ENCODE measurements at places on chromosomes 2 and 18. TPM values are rescaled to one million over a fixed set of nuclear protein-coding genes. Genes with fewer than 3 reads are reported as not detected.

GRCh38 chr2:55045780-55046179 is 4.5 kb downstream of the RTN4 start:
- no peak for DNase-seq

GRCh38 chr18:11468617-11469016 is 140.8 kb upstream of the SLC35G4 start:
- no peak for DNase-seq

ZFP36L2 gene
- polyA plus RNA-seq = 737 TPM

DNA sequence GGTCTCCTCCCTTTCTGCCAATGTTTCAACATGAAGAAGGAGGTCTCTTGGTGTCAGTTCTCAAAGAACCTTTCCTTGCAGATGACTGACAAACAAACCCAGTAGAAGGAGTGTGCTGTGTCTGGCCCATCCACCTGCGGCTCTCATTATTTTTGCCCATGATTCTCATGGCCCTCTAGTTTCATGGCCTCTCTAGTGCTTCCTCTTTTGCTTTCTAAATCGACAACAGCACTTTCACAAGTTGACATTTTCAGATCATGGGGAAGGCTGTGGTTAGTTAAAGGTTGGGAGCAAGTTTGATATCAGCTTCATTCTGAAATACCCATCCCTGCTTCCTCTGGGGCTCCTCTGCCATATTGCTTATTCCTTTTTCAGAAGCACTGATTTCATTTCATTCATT is 805.2 kb downstream of the SLC4A3 start:
- no peak for DNase-seq

- DNase-seq = no peak
Measured at GRCh38 chr18:24368749-24369148, 28.9 kb downstream of the OSBPL1A start.
